ENCODE measurements at places on chromosomes 1 and 21.

- no peak for DNase-seq
These were observed 3.9 kb downstream of the LDLRAD1 start for GRCh38 chr1:54014009-54014629.

DNA sequence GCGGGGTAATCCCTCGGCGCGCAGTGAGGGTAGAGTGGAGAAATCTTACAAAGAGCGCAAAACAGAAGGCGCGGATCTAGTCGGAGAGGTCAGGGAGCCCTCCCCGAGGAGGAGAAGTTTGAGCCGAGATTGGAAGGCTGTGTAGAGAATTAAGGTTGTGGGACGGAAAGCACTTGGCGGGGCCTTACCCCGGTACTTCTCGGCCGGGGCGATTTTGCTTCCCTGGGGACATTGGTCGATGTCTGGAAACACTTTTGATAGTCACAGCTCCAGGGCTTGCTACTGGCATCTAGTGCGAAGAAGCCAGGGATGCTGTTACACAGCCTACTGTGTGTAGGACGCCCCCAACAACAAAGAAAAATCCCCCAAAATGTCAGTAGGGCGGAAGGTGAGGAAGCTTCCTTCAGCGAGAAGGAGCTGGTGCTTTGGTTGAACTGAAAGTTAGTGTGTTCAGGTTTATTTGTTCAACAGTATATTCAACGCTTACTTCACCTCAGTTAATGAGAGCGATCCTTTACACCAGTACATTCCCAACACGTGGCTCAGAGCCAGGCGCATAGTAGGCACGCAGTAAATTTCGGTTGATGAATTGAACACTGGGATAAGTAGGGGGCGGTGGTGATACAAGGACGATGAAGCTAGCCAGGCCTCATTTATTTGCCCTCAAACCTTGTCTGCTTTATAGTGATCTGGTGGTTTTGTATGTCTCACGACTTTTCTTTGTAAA is 807 bp downstream of the CEP85 start:
- peak; percentile 5 for DNase-seq

DNA sequence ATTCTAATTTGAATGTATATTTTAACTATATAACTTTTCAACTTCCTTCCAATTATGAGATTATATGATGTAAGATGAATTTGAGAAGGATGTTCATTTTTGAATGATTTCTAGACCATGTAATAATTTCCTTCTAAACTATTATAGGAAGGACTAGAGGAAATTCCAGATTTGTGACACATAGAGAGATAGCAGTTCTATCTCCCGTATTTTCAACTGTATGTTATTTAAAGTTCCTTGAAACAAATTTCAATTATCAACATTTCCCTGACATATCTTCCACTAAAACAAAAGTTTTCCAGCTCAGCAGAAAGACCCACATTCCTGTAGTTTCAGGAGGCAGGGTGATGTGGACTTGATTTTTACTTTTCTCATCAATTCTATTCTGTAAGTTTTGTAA is 396.7 kb upstream of the C1orf87 start:
- peak; percentile 55 for DNase-seq

- DNase-seq, result no peak
These were observed 414.8 kb downstream of the NPHP4 start for GRCh38 chr1:5577255-5578040.

- peak; percentile 28 for DNase-seq
These were observed 42.6 kb upstream of the PTGS2 start for GRCh38 chr1:186722711-186723309.

DNA sequence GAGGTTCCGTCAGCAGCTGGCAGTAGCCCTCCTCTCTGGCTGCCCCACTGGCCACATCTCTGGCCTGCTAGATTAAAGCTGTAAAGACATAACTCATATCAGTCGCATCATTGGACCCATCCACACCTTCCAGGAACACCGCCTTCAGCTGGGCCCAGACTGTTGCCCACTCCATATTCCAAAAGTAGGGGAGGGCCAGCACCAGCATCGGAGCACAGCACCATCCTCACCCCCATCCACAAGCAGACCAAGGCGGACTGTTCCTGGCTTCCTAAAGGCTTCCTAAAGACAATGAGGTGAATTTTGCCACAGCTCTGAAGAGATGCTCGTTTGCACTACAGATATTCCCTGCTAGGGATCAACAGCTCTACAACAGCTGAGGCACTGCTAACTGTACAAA is 3.5 kb downstream of the SHISA4 start:
- no peak for DNase-seq

- peak; percentile 73 for DNase-seq
These were observed 70.8 kb upstream of the TENT5C start for GRCh38 chr1:117534995-117535467.

DNA sequence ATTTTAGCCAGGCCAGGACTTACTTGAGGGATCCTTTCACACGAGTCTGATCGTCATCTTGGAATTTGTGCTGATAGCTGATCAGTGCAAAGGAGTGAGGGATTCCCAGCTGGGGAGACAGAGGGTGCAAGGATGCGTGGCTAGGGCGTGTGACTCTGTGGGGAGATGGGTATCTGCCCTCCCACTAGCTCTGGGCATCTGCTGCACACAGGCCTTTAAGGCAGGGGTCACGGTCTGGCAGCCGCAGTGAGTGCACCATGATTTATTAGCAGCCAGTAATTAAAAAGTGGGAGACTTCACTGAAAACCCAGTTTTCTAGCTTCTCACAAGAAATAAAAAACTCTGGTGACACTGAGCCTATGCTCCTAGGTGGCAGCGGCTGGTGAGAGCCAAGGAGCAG is 20.4 kb downstream of the THAP3 start:
- DNase-seq, result no peak

- DNase-seq, result peak; percentile 7
These were observed 38.3 kb upstream of the F3 start for GRCh38 chr1:94579876-94580294.

GRCh38 chr1:5856246-5856815 is 135.9 kb downstream of the NPHP4 start:
- DNase-seq, result peak; percentile 53

DNA sequence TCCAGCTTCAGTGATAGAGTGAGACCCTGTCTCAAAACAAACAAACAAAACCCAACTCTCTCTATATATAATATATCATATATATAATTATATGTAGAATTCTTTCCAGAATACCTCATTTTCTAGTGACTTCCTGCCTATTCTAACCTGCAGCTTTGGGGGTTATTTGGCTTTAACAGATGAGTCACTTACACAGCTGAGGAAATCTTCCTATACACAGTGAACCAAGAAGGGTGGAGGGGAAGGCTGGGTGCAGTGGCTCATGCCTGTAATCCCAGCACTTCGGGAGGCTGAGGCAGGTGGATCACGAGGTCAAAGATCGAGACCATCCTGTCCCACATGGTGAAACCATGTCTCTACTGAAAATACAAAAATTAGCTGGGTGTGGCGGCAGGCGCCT is 9.2 kb downstream of the RAB29 start:
- DNase-seq, result peak; percentile 32

DNA sequence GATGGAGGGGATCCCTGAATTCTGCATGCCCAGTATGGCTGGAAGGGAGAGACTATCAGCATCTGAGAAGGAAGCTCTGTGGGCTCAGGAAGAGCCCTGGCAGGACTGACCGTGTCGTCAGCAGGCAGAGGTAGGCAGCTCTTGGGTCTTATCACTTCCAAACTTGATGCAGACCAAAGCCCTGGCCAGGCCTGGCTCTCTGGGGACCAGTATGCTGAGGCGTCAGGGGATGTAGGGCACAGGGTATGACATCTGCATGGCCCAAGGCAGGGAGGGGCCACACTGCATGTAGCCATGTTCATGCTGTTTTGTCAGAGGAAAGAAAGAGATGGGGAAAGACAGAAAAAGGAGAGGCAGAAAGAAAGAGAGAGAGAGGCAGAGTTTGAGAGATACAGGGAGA is 6.3 kb downstream of the FGR start:
- DNase-seq, result no peak

DNA sequence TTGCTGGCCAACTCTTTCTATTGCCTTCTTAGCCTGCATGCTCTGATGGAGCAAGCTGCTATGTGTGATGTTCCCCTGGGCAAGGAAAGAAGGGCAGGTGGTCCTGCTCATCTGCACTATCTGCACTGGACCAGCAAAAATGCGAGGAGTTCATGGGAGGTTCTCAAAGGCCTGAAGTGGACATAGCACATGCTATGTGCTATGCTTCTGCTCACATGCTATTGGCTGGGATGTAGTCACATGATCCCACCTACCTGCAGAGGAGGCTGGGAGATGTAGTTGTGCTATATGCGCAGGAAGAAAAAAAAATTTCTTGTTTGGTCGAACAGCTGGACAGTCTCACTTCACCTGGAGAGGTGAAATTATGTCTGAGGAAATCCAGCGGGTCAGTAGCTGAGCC is 587.7 kb downstream of the MATN1 start:
- no peak for DNase-seq

DNA sequence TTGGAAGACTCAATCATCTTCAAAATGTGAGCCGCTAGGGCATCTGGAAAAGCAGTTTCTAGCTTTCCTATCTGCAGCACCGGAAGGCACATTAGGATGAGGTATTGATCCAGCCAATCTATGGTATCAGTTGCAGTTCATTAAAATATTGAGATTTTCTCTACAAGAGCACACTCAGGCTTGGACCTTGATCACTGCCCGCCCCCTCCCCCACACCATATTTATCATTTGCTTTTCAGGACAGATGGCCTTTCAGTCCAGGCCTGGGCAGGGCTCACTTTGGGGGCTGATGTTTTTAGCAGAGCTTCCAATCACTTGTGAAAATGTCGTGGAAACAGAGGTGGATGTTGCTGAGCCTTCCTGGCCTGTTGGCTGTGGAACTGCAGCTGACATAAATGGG is 17.5 kb downstream of the LHX4 start:
- no peak for DNase-seq

DNA sequence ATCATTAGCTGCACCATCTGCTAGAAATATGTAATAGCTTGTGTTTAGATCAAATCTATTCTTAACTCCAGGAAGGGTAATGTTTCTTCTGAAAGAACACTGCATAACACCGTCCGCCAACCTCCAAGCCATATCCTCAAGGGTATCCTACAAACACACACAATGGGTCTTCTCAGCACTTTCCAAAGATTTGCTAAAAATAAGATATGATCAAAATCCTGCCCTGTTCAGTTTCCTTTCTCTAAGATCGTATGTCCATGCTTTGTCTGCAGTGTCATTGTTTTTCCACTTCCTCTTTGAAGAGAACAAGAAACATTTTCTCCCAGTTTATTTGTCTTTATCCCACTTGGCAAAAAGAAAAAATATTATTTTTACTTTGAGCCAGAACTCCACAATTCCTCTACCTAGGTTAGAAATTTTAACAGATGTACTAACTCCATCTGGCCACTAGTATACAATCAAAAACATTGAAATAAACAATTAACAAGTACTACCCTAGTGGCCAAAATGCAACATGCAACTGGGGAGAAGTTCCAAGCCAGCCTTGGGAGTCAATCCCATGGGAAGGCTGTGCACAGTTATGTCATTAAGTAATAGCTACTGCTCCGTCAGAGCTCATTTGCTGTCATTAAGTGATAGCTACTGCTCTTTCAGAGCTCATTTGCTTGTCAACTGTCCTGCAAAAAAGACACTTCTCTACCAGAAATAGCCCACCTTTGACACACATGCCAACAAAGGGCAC is 37.8 kb downstream of the FRRS1 start:
- peak; percentile 87 for DNase-seq

- DNase-seq, result peak; percentile 68
These were observed 148.4 kb downstream of the GPATCH2 start for GRCh38 chr1:217482356-217483102.

- no peak for DNase-seq
These were observed 136.6 kb downstream of the POU2F1 start for GRCh38 chr1:167357305-167357704.
